NCI-H1417 (cell line): ENCODE measurements at places on chromosomes 12 and 14.

GRCh38 chr14:99946652-99947489, 118.4 kb upstream of the EVL start:
- DNase-seq = peak; percentile 8

GRCh38 chr12:122862872-122863701, 27.8 kb downstream of the HIP1R start:
- peak; percentile 62 for DNase-seq

GRCh38 chr14:98573082-98573481, 698.9 kb downstream of the BCL11B start:
- no peak for DNase-seq

DNA sequence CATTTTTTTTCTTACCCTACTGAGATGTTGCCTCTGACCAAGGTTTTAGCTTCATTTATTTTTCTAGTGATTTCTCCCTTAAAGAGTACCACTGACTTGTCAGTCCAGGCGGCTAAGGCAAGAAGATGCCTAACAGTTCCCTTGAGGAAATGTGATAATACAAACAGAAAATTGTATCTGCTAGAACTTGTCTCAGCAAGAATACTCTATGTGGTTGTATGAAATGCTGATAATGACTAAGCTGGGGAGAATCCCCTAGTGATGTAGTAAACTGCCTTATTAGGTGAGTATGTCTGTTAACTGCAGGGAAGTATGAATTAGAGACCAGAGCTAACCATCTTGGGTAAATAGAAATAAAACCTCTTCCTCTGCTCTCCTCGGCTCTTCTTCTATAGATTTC, 6.7 kb downstream of the C12orf54 start:
- no peak for DNase-seq

DNA sequence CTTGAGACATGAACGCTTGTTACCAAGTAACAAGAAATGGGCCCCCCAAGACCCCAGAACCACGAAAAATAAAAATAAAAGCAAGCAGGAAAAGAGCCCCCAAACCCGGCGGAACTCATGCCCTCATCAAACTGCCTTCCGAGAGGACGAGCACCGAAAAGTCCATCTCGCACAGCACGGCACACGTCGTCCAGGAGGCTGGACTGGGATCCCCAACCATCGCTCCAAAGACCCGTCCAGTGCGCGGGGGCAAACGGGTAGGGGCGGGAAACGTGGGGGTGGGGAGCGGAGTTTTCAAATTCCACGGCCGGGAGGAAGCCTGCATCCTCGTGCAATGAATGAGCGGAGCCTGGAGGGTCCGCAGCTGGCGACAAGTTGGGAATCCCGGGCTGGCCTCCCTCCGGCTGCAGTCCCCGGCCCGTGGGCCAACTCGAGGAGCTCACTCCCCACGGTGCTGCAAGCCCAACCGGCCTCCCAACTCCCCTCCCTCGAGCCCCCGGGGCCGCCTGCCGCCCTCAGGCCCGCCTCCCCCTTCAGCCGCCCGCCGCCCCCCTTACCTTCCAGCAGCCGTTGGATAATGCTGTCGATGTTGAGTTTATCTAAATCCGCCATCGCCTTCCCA, 484 bp downstream of the PPP1CC start:
- peak; percentile 75 for DNase-seq

DNA sequence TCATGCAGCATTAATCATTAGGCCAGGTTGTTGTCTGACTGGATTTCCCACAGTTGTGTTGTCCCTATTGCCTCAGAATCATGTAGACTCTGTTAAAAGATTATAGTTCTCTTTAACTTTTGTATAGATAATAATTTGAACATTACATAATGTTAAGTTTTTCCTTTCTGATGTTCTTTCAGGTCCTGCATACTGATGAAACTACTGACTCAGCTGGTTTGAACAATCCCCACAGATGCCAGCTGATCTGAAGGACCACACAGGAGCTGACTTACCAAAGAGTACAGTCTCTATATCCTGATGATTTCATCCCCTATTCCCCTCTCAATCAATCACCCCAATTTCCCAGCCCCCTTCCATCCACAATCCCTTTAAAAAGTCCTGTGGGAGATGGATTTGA, 341.2 kb upstream of the MGAT4C start:
- no peak for DNase-seq

DNA sequence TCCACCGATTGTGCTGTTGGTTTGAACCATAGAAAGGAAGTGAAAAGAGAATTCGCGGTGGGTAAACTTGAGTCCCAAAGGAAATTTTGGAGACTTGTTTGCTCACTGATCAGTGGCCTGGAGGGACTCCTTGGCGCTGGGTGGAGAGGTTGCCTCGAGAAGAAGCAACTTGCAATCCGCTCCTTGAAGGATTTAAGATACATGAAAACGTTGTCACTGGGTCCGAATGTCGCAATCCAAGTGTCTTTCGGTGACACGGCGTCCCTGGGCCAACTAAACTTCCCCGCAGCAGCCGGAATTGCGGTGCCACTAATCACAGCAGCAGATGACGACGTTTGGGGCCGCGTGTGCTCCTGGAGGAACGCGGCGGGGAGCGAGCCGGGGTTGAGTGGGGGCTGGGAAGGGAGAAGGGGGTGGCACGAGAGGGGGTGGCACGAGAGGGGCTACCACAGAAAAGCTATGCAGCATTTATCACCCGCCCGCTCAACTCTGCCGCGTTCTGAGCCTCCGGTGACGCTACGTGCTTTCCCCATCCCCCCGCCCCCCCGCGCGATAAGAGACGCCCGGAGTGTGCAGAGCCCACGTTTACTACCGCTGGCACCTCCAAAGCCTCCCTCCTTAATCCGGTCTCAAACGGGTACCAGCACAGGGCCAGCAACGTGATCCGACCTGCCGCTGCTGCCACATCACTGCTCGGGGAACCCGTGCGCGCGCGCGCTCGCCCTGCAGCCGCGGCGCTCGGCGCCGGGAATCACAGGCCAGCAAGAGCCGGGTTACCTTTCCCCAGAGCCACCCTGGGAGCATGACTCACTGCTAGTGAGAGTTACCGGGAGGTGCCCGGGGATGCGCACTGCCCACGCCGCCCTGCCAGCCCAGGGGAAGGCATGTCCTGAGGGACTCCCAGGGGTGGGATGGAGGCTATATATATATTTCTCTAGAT, 833 bp upstream of the BHLHE41 start:
- peak; percentile 61 for DNase-seq

DNA sequence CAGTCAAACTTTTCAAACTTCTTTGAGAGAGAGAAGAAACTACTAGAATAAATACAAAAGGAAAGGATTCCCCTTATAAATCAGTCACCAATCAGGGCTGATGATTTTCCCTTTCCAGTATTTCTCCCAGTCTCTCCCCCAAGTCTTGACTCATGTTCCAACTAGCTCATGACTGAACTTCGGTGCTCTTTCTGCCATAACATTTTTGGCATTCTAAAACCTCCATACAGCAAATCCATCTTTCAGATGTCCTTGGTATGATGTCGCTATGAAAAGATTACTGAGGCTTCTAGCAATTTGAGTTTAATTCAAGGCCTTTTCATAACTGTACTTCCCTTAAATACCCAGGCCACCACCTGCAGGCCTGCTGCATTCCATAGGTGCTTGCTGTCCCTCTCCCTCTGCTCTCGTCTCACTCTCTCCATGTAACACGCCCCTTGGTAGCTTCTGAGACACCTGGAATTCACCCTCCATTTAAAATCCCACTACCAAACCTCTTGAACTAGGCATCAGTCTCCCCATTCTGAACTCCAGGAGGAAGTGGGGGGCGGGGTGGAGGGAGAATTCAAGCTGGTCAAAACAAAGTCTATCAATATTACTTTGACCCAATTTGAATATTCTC, 2.4 kb downstream of the PRKD1 start:
- DNase-seq = no peak

GRCh38 chr14:78367355-78367754, 197.2 kb downstream of the NRXN3 start:
- DNase-seq = no peak

DNA sequence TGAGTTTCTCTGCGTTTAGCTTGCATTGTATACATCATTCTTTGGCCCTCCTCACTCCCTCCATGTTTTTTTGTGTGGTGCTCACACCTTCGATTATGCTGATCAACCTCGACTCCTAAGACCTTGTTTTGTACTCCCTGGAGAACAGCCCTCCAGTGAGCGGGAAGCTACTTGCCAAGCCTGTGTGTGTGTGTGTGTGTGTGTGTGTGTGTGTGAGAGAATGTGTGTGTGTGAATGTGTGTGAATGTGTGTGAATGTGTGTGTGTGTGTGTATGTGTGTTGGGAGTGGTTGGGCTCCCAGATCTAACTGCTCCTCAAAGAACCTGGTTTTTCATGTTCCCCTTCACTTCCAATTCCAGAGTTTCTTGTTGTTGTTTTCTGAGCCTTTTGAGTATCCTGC, 6.0 kb downstream of the NYNRIN start:
- no peak for DNase-seq

GRCh38 chr12:52270541-52271070, 3.8 kb upstream of the KRT86 start:
- no peak for DNase-seq

DNA sequence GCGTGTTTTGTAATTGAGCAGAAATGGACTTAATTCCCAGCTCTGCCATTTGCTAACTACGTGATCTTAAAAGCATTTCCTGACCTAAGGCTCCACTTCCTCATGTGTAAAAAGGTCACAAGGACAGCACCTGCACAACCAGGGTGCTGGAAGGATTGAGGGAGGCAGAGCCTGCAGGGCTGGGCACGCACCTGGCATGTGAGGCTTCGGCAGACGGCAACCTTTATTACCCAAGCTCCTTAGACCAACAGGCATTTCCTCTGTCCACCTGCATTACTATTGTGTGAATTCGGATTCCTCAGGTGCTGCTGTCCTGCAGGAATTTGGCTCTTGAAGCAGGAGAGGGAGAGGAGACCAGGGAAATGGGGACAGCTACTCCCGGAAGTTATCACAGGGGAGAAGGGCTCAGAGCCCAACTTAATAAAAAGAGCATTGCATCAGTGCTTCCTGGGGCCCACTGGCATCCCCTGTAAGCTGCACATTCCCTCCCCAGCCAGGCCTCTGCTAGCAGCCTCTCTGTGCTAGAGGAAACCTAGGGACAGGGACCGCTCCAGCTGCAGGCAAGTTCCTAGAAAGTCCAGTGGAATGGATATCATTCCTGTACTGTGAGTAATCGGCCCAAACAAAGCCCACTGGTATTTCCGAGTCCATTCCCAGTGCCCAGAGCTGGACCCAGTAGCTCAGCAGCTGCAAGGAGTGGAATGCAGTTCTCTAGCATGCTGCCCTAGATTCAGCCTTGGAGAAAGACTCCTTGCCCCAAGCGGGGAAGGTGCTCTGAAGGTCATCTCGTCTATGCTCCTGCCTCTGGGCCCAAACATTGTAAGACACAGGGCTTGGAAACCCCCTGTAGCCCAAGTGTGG, 157.1 kb upstream of the CCND2 start:
- no peak for DNase-seq

DNA sequence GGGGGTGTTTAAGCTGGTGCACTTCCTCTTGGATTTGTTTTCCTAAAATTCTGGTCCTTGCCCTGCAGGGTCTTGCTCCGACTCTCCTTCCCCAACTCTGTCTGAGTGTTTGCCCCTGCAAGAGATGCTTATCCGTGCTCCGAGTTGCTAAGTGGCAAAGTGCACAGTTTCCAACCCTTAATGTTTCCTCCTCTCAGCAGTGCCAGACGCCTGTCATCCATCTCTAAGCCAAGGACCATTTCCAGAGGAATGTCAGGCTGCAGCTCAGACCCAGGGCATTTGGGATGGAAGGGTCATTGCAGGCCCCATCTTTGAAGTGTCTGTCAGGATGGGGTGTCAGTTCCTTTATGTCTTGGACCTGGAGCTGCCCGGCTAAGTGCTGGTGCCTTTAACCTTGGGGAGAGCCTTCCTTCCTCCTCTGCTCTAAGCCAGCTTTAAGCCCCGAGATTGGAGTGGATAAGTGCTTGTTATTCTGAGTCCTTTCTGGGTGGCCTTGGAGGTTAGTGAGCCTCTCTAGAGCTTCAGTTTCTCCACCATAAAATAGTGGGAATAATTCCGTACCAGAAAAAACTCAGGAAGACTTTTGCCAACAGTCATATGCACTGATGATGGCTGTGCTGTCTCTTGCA, 15.0 kb downstream of the WNT5B start:
- DNase-seq = peak; percentile 57

DNA sequence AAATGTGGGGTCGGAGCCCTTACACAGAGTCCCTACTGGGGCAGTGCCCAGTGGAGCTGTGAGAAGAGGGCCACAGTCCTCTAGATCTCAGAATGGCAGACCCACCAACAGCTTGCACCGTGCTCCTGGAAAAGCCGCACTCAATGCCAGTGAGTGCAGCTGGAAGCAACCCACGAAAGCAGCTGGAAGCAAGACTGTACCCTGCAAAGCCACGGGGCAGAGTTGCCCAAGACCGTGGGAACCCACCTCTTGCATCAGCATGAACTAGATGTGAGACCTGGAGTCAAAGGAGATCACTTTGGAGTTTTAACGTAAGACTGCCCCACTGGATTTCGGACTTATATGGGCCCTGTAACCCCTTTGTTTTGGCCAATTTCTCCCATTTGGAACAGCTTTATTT, 12.3 kb downstream of the GTF2A1 start:
- DNase-seq = no peak

DNA sequence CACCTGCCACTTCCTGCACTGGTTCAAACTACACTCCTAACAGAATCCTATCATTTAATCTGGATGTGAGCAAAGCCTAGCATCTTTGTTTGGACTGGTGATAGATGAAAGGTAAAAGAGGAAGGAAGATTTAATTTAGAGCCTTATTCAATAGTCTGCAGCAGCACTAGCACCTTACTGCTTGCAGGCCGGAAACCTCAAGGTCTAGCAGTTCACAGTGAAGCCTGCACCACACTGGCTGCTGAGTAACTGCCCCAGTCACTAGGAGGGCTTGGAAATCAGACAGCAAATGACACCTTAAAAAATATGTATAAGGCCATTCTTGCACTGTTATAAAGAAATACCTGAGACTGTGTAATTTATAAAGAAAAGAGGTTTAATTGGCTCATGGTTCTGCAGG, 358.0 kb downstream of the DAD1 start:
- DNase-seq = no peak

GRCh38 chr12:114769634-114770033, 85.7 kb upstream of the TBX3 start:
- DNase-seq = no peak

GRCh38 chr12:46558677-46559076, 186.1 kb upstream of the SLC38A2 start:
- DNase-seq = no peak

GRCh38 chr14:106276326-106277267, 750.2 kb downstream of the TMEM121 start:
- DNase-seq = no peak

GRCh38 chr12:93186131-93186530, 191.6 kb upstream of the NUDT4 start:
- no peak for DNase-seq

DNA sequence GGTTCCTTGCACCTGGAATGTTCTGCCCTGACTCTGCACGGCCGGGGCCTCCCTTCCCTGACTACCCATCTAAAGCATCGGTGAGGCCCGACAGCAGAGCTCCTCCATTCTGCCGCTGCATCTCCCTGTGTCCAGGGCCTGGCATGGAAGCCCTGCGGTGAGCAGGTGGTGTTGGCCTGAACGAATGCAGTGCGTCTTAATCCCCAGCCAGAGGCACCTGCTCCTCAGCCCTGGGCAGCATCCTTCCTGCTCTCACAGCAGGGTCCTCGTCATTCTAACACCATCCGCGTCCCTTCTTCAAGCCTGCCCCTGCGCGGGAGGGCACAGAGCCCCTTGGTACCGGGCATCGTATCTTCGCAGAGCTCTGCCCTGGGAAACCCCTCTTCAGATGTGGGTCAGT, 15.4 kb downstream of the BEGAIN start:
- no peak for DNase-seq
